ENCODE measurements at places on chromosomes 13 and 19.

DNA sequence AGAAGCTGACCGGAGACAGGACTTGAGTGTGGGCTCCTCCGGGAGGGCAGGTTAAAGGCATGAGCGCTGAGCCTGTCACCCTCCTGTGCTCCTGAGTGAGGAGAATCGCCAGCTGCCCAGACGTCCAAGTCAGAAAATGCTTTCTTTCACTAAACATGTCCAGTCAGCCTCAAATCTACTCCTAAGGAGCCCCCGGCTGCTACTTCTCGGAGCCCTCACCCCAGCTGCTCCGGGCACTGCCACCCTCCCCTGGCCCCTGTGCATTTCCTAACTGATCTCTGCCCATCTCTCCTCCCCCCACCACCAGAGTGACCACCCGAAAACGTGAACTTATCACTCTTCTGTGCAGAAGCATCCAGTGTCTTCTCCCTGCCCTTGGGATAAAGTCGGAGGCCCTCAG, 277.5 kb upstream of the SOX1 start:
- DNase-seq, result no peak

DNA sequence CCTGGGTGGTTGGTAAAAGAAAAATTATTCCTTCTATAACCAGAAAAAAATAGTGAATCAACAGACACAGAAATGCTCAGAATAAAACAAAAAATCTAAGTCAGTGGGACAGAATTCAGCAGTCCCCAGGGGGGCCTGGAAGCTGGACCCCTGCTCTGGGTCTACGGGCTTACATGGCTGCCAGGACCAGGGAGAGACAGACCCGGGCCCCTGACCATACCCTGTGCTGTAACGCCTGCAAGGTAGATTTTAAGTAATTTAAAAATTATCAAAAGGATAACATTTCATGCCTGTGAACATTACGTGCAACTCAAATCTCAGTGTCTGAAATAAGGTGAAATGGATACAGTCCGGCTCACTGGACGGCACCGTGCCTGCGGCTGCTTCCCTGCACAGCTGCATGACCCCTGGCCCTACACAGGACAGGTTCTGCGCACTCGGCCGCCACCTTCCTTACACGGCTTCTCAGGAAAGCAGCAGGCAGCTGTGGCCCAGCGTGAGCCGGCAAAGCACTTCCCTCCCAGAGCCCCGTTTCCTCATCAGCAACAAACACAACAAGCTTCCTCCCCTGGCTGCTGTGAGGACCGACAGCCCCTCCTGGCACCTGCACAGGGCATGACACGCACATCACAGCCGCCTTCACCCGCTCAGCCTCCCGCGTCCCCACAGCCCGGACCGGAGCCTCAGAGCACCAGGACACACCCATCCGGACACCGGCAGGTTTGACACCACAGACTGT, 22.2 kb downstream of the RASA3 start:
- DNase-seq, result no peak

DNA sequence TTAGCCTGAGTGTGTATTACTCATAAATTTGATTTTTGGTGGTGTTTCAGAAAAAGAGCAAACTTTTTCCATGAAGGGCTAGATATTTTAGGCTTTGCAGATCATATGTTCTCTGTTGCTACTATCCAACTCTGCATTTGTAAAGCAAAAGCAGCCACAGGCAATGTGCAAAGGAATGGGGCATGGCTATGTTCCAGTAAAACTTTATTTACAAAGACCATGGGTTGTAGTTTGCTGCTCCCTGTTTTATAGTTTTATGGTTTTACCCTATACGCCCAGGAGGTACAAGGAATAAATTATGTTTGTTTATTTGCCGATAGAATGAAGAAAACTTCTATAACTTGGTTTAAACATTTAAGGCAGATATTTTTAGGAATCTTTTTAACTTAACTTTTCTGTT, 23.6 kb downstream of the IFT88 start:
- DNase-seq, result no peak

- no peak for DNase-seq
Observed at GRCh38 chr13:25778365-25778764, 273.5 kb downstream of the SHISA2 start.

GRCh38 chr13:114144606-114145244, 12.3 kb upstream of the RASA3 start:
- no peak for DNase-seq

DNA sequence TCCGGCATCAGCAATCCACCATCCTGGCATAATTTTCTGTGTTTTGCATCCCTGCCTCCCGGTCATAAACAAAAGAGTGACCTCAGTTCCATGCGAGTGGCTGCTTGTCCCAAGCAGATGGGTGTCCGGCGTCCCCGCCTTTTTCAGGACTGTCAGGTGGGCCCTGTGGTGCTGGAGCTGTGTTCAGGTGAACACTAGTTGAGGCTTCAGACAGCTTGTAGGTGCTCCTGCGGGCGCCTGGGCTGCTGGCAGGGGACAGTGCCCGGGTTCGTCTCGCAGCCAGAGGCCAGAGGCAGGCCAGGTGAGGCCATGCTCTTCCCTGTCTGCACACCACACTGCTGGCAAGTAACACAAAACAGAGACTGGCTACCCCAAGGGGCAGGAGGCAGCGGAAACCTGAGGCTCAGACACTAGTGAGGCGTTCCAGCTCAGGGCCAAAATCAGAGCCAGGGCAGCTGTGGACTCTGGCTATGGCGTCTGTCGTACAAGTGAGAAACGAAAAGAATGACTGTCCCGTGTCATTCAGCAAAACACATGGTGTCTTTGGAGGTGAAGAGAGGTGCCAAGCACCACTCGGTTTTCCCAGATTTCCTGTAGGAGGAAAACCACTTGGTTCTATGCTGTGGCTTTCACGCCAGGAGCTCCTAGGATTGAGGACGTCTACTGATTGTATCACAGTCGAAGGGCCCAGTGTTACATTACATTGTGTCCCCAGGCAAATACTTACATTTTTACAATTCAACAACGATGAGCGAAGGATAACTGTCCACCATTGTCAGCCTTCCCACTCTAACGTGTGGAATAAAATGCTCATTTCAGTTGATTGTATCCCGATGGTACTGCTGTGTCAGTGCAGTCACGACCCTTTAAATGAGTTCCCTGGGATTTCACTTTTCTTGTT, 104.0 kb downstream of the ATP11A start:
- DNase-seq, result no peak

DNA sequence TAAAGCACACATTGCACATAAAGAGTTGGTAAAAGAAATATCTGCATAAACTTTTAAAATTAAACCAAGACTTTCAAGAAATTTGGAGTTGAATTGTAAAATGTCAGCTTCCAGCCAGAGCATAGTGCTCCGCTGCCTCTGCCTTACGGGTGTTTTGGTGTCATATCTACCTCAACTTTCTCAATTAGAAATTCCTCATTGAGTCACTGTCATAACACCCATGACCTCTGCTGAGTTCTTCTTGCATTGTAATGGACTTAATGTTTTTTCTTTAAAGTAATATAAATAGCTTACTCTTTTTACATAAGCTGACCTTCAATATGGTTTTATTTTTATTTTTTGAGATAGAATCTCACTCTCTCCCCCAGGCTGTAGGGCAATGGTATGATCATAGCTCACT, 551.0 kb upstream of the NBEA start:
- no peak for DNase-seq

- DNase-seq, result peak; percentile 77
Observed at GRCh38 chr13:108769213-108770070, 140.0 kb downstream of the MYO16 start.

- DNase-seq, result peak; percentile 61
Observed at GRCh38 chr13:98910501-98910951, 67.3 kb downstream of the DOCK9 start.

- DNase-seq, result no peak
Observed at GRCh38 chr13:102580552-102581169, 16.1 kb upstream of the TPP2 start.

DNA sequence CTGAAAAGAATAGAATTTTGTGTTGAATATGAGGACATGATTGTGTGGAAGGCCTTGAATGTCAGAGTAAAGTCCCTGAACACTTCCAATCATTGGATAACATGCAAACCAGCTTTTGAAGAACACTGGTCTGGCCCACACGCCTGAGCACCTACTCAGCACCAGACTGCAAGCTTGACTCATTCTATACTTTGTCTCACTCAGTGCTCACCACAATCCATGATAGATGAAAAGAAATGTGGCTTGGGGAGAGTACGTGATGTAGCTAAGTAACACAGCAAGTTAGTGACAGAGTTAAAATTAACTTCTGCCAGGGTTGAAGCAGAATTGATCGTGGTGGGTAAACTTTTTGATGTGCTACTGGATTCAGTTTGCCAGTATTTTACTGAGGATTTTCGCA, 12.0 kb downstream of the DLEU7 start:
- DNase-seq, result no peak

DNA sequence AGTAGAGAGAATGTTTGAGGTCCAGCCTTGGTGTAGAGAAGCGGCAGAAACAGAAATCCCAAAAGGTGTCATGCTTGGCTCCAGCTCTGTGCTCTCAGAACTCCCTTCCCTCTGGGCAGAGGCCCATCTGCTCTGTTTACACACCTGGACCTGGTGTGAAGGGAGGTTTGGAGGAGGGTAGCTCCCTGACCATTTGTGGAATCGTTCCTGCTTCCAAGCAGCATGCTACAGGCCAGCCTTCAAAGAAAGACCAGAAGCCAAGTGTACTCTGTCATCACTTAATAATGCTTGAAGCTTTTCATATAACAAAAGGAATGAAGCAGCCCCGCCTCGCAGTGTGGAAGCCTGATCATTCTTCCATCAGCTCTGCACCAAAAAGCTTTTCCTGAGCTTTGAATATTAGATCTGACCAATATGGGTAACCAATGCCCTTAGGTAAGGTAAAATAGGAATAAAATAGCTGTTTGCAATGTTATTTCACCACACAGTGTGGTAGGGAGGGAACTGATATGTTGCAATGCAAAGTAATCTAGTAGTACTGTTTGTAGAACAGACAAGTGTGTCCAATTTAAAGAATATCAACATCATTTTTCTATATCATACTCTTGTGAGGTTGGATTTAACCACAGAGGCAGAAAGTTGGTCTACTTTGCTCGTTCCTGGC, 63.3 kb downstream of the ZIC5 start:
- no peak for DNase-seq

DNA sequence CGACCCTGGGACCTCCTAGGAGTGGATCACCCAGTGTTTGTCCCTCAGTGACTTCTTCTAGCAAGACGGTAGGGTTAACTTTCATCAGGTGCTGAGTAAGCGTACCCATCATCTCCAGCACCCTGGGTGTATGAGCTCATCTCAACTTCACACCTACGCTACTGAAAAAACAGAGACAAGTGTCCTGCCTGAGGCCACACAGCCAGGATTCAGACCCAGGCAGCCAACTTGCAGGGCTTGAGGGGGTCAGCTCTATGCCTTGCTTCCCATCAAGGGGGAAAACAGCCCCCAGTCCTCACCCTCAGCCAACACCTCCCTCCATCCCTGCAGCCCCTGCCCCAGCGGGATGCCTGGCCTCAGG, 4.6 kb downstream of the TLE2 start:
- no peak for DNase-seq

DNA sequence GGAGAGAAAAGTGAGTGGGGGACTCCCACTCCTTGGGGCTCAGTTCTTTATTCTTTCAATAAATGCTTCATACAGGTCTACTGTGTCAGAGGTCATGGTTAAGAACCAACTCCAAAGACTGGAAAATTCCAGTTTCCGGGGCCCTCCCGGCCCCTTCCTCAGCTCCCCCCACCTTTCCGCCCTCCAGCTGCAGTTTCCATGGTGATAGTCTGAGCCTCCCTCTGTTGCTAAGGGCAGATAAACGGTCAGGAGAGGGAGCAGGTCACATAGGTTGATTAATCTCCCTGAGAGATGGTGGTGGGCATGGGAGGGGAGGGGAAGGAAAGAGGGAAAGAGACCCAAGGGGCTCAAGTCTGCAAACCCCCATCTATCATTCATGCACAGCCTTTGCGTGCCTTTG, 131.5 kb upstream of the USP29 start:
- DNase-seq, result no peak

GRCh38 chr13:45496942-45497341, 32.2 kb downstream of the COG3 start:
- no peak for DNase-seq

- DNase-seq, result no peak
Observed at GRCh38 chr19:21856773-21857514, 21.0 kb upstream of the ZNF43 start.

DNA sequence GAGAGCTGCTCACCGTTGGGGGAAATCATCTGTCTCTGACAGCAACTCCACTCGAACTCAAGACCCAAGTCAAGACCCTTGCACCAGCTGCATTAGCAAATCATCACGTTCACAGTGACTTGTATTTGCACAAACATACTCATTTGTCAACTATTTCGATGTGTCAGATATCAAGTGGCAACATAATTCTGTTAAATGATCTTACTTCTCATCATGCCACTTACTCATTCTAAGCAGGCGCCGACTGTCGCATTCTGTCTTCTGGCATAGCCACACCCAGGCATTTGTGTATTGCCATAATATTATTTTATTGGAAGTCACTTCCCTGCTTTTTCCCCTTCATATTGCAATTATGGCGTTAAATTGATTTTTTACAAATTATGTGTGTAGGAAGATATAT, 23.0 kb upstream of the ATP1A3 start:
- no peak for DNase-seq

DNA sequence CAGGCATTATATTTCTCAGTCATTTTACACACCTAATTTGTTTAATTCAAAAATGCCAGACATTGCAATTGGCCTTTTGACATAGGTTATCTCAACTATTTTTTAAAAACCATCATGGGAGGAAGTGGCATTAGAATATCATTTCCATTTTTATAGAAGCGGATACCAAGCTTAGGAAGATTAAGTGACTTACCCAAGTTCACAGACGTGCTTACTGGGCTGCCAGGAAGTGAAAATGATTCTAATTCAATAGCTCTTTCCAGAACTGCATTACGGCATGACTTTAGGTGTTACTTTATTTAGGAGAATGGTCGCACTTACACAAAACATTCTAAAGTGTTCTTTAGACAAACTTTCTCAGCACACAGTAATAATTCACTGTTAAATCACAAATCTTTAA, 231.9 kb downstream of the KLF12 start:
- DNase-seq, result no peak

DNA sequence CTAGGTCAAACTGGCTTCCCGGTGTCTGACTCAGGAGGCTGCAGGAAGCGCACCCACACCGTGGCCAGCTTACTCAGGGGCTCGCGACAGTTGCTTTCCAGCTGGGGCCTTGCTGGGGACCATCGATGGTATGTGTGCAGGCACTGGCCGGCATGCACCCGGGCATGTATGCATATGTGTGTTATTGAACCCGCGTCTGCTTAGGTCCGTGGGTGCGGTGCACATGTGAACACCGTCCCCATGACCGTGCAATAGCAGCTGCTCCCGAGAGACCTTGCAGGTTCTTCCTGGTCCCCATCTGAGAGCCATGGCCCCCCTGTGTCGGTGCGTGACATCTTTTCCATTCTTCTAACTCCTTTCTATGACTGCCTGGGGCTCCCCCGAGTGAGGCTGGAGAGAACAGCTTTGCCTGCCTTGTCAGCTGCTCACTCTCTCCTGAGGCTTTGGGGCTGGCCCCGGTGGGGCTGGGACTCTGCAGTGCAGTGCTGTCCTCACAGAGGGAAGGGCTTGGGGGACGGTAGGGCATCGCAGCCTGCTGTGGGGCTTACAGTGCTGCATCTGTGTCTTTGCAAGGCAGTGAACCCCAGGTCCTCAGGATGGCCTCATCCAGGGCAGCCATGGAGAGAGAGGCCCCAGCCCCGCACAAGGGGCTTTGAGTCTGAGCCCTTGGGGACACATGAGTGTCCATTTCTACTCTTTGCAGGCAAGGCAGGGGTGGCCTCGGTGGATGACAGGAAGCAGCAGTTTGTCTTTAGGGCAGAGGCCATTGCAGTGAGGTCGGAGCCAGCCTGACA, 65.1 kb downstream of the CHST8 start:
- DNase-seq, result no peak
